Right forelimb (tissue), 1 donor: ENCODE measurements at places on chromosomes 2 and 18.

DNA sequence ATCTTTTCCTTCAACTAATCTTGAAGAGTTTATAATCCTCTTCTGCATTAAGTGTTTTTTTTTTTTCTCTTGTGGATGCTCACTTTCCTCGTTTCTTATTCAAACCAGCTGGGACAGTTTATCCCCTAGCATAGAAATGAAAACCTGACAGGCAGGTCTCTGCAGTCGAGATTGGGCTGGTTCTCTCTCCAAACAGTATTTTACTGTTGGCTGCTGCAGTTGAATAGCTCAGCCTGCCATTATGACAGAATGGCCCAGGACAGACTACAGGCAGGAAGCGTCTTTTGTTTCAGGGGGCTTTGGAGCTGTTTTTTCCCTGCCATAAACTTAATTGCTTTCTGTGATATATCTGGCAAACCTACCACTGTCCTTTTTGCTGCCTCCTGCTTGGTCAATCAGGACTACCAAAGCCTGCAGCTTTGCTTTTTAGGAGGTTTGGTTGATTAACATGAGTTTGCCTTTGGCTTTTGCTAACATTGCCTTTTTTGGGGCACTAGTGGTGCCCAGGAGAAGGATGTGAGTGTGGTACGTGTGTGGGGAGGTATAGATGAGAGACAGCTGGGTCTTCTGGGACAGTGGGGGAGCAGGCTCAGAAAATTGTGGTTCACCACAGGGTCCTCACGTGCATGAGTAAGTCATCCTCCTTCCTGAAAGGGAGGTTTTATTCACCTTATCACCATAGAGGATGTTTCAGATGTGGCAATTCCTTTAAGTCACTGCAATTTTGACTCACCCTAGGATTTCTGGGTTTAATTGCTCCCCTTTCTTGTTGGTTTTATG lies 128.7 kb downstream of the LYPD6B start:
- no peak for DNase-seq

- DNase-seq: no peak
These were observed 68.2 kb upstream of the CNGA3 start for GRCh38 chr2:98278074-98278473.

DNA sequence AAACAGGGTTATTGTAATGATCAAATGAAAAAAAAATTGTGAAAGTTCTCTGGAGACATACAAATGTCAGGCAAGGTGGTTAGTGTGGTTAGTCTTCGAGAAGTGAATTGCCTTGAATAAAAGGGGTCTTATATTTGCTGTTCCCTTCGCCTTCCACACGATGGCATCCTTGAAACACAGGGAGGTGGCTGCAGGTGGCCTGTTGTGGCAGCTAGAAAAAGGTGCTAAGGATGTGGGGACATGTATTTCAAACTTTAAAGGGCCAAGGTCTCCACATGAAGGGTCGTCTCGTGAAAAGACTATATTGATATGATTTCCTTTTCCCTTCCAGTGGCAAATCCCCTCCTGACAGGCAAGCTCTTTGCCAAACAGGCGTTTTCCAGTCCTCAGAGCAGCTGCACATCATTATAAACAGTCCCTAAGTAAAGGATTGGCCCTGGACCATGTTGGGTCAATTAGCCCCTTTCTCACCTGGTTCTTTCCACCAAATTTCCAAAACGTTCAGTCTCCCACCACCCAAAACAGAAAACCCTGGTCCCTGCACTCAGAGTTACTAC lies 68.5 kb downstream of the COPS8 start:
- peak; percentile 69 for DNase-seq

GRCh38 chr2:184527058-184527457 lies 71.3 kb upstream of the ZNF804A start:
- DNase-seq: no peak

DNA sequence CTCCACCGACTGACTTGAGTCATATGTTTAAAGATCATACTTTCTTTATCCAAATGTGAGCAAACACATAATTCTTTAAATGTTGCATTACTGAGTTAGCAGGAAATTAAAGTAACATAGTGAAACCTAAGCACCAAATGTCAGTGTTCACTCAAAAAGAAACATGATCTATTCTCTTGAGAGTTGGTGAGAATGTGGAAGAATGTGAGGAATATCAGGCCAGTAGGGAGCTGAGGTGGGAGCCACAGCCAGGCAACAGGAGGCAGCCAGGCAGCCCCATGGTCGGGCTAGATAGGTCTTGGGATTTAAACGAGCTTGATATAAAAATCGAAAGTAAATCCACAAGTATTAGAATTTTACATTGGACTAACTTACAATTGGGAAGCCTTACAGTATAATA lies 198.1 kb upstream of the SH3BP4 start:
- no peak for DNase-seq

GRCh38 chr2:45199973-45200372 lies 190.7 kb upstream of the SIX2 start:
- no peak for DNase-seq

- DNase-seq: peak; percentile 45
These were observed 78.0 kb downstream of the LIPG start for GRCh38 chr18:49639643-49640391.

DNA sequence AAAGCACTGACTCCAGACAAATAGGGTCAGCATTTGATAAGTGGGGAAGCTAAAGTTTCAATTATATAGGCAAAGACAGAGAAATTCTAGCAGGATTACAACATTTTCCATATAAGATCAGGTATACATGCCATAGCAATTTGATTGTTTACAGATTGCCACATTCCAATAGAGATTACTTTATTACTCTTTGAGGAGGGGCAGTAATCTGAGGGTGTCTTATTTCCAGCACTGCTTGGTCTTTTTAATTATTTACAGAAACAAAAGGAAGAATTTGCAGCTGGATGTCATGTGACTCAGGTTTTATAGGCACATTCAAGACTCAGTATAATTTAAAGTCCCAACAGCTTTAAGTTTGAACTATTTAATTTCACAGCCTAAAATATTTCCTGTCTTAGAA lies 42.5 kb upstream of the GPR39 start:
- no peak for DNase-seq

DNA sequence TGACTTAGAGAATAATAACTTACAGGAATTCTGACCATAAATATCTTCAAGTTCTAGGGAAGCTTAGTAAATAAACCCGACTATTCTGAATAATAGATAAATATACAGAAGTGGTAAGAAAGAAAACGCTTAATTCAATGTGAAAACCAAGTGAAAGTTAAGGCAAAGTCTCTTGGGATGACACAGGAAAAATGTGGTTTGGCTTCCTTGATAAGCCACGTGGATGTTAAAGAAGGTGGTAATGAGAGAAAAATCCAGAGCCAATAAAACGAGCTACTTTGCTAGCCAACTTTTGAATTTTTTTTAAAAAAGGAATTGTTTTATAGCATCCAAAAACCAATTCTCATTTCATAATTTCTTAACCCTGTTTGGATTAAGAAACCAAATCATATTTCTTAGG lies 166.2 kb upstream of the VRK2 start:
- no peak for DNase-seq

DNA sequence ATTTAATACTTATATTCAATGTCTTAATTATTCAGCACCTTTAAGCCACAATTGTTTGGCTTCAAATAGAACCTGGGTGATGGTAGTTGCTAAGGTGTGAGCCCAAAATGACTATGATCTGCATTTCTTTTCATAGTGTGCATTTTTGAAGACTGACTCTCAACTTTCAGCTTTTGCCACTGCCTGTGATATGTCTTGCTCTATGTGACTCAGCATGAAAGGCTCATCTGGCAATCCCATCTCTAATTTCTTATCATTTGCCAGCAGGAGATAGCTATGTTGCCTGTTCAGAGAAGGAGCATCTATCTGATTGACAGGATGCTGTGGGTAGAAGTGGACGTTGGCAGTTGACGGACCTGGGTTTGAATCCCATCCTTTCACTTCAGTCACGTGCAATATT lies 34.5 kb upstream of the CCDC93 start:
- no peak for DNase-seq

DNA sequence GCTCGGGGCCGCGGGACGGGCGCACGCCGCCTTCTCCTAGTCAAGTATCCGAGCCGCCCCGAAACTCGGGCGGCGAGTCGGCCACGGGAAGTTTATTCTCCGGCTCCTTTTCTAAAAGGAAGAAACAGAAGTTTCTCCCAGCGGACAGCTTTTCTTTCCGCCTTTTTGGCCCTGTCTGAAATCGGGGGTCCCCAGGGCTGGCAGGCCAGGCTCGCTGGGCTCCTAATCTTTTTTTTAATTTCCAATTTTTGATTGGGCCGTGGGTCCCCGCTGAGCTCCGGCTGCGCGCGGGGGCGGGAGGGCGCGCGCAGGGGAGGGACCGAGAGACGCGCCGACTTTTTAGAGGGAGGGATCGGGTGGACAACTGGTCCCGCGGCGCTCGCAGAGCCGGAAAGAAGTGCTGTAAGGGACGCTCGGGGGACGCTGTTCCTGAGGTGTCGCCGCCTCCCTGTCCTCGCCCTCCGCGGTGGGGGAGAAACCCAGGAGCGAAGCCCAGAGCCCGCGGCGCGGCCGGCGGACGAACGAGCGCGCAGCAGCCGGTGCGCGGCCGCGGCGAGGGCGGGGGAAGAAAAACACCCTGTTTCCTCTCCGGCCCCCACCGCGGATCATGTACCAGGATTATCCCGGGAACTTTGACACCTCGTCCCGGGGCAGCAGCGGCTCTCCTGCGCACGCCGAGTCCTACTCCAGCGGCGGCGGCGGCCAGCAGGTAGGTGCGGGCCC lies 617 bp downstream of the FOSL2 start:
- peak; percentile 76 for DNase-seq

DNA sequence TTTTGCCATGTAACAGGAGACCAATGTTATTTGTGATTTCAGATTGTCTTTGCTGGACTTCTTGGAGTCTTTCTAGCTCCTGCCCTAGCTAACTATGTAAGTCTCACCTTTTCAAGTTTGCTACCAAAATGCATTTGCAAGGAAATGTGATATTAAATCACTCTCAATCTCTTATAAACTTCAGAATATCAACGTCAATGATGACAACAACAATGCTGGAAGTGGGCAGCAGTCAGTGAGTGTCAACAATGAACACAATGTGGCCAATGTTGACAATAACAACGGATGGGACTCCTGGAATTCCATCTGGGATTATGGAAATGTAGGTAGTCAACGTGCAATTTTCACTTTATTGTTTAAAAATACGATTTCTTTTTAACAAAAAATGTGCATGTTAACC lies 3.0 kb downstream of the GKN1 start:
- no peak for DNase-seq

DNA sequence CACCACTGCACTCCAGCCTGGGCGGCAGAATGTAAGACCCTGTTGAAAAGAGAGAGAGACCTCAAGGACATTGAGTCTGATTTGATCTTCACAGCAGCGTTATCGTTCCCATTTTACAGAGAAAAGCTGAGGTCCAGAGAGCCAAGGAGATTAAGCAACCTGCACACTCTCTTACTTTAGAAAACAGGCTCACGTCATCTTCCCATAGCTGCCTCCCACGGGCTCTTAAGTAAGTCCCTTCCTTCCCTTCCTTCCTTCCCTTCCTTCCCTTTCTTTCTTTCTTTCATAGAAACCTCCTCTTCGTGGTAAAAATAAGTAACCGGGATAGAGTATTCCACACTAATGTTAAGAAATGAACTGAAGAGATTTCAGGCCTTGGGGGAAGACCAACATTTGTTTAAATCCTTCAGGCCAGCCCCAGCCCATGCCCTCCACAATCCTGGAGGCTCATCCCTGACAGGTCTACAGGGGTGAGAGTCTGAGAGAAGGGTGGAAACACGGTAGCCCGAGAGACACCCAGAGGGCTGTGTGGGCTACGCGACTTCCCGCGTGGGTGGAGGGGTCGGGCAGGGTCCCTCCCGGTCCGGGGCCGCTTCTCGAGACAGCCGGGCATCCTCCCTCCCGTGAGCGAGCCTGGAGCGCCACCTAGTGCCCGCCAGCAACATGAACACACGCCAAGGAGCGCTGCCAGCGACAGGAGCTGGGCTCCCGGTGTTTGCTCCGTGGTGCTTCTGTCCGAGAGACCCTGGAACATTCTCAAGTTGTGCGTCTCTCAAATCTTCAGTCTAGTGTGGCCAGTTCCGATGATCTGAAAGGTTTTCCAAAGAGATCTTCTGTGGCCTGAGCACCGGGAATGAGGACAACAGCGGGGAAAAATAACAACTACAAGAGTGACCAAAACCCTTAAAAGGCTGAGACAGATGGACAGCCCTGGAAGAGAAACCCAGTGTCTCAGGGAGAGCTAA lies 160.3 kb downstream of the INO80D start:
- peak; percentile 91 for DNase-seq

GRCh38 chr2:158021226-158021625 lies 80.5 kb upstream of the UPP2 start:
- DNase-seq: no peak

- DNase-seq: no peak
These were observed 477.9 kb upstream of the TNP1 start for GRCh38 chr2:217337771-217338170.

- no peak for DNase-seq
These were observed 116.2 kb downstream of the SOCS6 start for GRCh38 chr18:70405052-70405451.

GRCh38 chr2:150487537-150488429 lies at the start of gene RND3:
Gene RND3, minus strand, starts transcription at chr2:150487667. Its CDS starts 250 bp downstream, at chr2:150487417.
- DNase-seq: peak; percentile 98

DNA sequence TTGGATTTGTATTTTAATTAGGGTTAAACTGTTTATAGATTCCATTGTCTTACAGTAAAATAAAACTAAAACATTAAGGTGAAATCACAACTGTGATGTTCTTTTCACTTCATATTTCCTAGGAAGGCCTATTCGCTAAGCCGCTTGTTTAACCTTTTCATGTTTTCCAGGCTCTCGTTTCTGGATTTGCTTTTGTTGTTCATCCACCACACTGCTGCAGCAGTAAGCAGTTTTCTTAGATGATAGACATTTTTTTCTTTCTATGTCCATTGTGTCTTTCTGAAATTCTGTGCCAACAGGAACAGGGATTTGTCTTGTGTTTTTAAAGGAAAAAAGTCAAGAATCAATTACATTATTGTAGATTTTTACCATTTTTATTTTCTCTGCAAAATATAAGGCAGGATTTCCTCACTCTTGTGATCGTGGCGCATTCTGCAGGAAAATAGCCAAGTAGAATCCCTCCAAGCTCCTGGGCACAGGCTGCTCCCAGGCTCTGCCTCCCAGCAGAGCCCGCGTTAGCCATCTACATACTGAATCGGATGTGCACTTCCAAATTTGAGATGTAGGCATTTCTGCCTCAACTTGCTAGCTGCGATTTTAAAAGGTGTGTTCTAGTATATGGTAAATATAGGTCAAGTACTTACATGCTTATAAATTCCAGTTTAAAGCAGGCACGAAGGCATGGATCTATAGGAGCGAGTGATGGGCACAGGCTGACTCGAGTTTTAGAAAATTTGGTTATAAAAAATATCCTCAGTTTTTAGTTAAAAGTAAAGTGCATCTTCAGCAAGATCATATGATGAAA lies 10.2 kb downstream of the TSHZ1 start:
- DNase-seq: no peak

- no peak for DNase-seq
These were observed 264.8 kb downstream of the TXNL1 start for GRCh38 chr18:56373601-56374000.

DNA sequence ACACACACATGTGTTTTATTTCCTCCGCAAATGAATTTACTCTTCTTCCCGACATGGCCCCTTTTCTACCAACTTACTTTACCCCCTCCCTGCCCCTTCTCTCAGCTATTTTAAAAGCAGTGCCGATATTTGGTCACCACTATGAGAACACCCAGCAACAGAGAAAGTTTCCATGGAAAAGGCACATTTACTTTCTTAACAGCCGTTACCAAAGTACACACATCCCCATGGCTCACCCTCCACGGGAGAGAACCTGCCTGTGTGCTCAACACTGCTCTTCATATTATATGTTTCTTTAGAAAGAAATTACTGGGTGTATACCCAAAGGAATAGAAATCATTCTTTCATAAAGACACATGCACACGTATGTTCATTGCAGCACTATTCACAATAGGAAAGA lies 714.4 kb downstream of the DCDC2C start:
- DNase-seq: no peak
